ENCODE measurements at places on chromosomes 11 and 22.

DNA sequence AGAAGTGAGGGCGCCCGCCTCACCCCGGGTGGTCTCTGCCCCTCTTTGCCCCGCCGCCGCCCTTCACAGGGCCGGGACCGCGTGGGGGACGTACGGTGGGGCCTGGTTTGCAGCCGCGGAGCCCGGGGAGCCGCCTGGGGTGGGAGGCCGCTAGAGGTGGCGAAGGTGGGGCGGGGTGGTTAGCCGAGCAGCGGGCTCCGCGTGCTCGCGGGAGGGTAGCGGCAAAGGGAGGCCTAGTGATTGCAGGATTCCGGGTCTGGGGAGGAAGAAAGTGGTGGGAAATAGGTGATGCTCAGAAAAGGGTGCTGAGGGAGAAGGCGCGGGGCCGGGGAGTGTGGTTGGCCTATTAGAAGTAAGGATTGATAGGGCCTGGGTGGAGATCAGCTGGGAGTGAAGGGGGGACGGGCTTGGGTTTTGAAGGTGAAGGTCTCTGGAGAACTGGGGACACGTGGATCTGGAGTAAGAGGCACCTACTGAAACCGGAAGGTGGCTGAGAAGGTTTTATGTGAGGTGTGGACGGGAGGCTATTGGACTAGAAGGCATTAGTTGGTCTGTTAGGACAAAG lies 571 bp downstream of the FAR1 start:
- DNase-seq, result no peak
- peak overlapping the region; percentile 94 for H3K27ac ChIP-seq
- H3K36me3 ChIP-seq, result no peaks in the 10 kb centered on the region
- peak overlapping the region; percentile 96 for H3K4me3 ChIP-seq

GRCh38 chr11:95365348-95365747 lies 134.3 kb upstream of the SESN3 start:
- H3K27me3 ChIP-seq, result no peaks in the 10 kb centered on the region
- no peak overlapping the region for H3K27ac ChIP-seq
- DNase-seq, result no peak

DNA sequence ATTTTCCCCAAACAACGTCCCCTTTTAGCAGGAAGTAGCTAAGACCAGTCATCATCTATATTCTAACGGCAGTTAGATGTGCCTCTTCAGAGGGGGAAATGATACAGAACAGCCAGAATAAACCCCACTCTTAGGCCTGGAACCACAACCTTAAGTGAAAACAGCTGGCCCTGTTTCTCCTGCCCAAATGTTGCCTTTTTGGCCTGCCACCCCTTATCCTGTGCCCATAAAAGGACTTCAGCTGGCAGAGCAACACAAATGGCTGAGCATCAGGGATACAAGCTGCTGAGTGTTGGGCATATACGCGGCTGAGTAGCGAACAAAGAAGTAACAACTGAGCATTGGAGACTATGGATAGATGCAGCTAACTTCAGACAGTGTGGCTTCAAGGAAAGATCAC lies 1491.4 kb downstream of the LRRC4C start:
- no peak for DNase-seq
- H3K36me3 ChIP-seq, result no peaks in the 10 kb centered on the region
- H3K4me1 ChIP-seq, result no peaks in the 10 kb centered on the region

GRCh38 chr11:76849376-76849775 lies 11.3 kb upstream of the ACER3 start:
- H3K36me3 ChIP-seq, result no peaks in the 10 kb centered on the region
- H3K27me3 ChIP-seq, result no peaks in the 10 kb centered on the region
- no peak overlapping the region for H3K27ac ChIP-seq
- H3K4me3 ChIP-seq, result no peak overlapping the region

GRCh38 chr11:84645988-84646694 lies 981.0 kb downstream of the DLG2 start:
- no peak for DNase-seq
- H3K27ac ChIP-seq, result no peak overlapping the region
- no peak overlapping the region for H3K4me3 ChIP-seq
- no peaks in the 10 kb centered on the region for H3K4me1 ChIP-seq
- no peaks in the 10 kb centered on the region for H3K36me3 ChIP-seq

DNA sequence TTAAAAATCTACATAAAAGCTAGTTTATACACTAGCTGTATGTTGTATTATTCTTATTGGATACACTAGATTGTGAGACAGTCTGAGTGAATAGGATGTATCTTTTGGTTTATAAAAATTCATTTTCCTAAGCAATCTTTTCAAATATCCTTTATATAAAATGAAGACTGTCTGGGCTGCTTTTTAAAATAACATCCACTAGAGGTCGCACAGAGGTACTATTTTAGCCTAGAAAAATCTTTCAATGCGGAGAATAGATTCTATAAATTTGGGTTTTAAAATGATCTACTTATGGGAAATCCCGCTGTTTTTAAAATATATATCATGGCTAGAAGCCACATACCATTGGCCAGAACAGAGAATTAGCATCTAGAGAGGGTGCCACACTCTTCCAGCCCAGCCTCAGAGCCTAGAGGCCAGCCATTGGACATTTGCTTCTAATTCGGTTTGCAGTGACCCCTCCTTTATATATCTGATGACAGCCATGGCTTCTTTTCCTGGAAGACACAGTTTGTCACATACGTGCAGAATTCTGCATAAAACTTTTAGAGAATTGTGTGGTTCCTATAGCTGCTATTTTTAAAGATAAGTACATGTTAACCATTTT lies 7.3 kb downstream of the C11orf97 start:
- no peaks in the 10 kb centered on the region for H3K27me3 ChIP-seq
- H3K4me3 ChIP-seq, result no peak overlapping the region
- H3K4me1 ChIP-seq, result no peaks in the 10 kb centered on the region
- DNase-seq, result no peak

DNA sequence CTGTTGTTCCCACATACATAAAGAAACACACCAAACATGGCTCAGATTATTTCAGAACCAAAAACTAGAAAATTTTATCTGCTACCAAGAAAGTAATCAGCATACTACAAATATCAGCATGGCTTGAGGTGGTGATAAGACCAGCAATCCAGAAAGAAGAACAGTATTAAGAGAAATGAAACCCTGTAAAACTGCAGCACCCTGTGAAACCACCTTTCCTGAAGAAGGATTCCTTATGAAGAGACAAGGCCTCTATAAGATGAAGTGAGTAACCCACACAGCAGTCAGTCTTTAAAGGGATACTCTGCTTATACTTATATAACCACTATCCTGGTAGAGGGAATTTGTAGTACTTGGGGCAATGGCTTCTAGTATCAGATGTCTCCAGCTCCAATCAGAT lies 49.9 kb downstream of the RSF1 start:
- DNase-seq, result no peak
- H3K4me1 ChIP-seq, result no peaks in the 10 kb centered on the region
- H3K36me3 ChIP-seq, result no peaks in the 10 kb centered on the region
- no peak overlapping the region for H3K27ac ChIP-seq
- no peak overlapping the region for H3K4me3 ChIP-seq
- H3K27me3 ChIP-seq, result no peaks in the 10 kb centered on the region

DNA sequence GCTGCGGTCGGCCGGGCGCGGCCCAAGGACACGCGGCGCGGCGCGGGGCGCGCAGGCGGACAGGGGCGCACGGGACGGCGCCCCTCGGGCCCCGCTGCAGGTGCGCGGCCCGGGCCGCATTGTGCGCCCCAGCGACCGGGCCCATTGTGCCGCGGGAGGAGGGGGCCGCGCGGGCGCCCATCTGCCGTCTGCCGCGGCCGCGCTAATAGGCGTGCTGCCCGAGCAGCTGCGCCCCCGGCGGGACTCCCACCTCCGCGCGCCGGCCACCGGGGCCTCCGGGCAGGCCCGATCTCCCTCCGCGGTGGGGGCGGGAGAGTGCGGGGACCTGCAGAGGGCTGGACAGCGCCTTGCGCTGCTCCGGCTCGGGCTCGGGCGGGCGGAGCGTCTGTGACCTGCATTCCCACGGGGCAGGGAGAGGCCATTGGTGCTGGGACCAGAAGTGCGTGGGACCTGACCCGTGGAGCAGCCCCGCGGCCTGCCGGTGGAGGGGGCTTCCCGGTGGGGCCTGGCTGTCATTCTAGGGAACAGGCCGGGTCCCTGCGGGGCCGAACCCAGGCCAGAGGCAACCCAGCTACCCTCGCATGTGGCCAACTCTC lies 933 bp downstream of the BRSK2 start:
- H3K4me1 ChIP-seq, result peaks cover 17% of the 10 kb centered on the region
- H3K4me3 ChIP-seq, result peak overlapping the region; percentile 49
- H3K36me3 ChIP-seq, result no peaks in the 10 kb centered on the region
- peaks cover 21% of the 10 kb centered on the region for H3K27me3 ChIP-seq
- DNase-seq, result no peak
- no peak overlapping the region for H3K27ac ChIP-seq

- no peaks in the 10 kb centered on the region for H3K4me1 ChIP-seq
- H3K27ac ChIP-seq, result no peak overlapping the region
- no peak overlapping the region for H3K4me3 ChIP-seq
- no peak for DNase-seq
- no peaks in the 10 kb centered on the region for H3K27me3 ChIP-seq
- no peaks in the 10 kb centered on the region for H3K36me3 ChIP-seq
Observed at GRCh38 chr11:27412192-27412691, 49.2 kb upstream of the CCDC34 start.

GRCh38 chr11:20116825-20117224 lies 43.5 kb downstream of the DBX1 start:
- no peak overlapping the region for H3K27ac ChIP-seq
- peaks cover 15% of the 10 kb centered on the region for H3K4me1 ChIP-seq

Data from esophagus squamous epithelium (tissue), 5 donors.